Kidney tubule cell (primary cell): ENCODE measurements at places on chromosomes 4 and X.
A peak's percentile ranks its signal among the peaks of the same experiment; 100 is the strongest.

DNA sequence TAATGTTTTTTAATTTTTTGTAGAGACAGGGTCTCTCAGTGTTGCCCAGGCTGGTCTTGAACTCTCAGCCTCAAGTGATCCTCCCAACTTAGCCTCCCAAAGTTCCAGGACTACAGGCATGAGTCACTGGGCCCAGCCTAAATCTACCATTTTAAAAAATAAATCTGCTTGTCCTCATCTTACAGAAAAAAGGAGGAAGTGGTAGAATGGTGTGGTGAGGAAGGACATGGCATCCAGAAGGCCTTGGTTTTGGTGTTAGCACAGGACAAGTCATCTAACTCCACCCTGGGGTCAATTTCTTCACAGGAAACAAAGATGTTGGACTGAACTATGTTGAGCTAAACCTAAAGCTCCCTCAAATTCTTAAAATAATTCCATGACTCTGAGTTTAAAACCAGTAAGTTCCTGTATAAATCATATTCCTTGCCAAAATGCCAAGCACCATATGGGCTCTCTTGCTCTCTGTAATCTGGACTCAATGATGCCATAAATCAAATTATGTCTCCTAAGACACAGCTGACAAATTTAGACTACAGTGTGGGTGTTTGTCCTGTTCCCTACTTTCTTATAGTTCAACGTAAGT, 253.9 kb upstream of the NOCT start:
- no peak for DNase-seq

- DNase-seq, result no peak
Observed at GRCh38 chrX:47574076-47574546, 8.1 kb upstream of the TIMP1 start.

DNA sequence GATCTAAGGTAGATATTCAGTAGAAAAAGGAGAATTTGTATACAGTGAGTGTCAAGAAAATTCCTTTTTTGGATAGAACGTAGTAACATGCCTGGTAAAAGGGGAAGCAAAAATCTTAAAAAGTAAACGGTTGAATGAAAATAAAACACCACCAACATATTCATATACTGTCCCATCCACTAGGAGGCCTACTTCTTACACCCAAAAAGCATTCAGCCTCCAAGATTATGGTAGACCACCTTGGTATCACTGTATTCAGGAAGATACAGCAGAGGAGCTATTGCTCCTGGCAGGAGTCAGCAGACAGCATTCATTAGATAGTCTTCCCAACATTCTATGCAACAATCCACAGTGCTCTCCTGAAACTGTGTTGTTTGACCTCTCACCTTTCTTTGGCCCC, 274.6 kb upstream of the MAGEB2 start:
- no peak for DNase-seq

- DNase-seq, result no peak
Observed at GRCh38 chr4:115259642-115260041, 146.2 kb upstream of the NDST4 start.

DNA sequence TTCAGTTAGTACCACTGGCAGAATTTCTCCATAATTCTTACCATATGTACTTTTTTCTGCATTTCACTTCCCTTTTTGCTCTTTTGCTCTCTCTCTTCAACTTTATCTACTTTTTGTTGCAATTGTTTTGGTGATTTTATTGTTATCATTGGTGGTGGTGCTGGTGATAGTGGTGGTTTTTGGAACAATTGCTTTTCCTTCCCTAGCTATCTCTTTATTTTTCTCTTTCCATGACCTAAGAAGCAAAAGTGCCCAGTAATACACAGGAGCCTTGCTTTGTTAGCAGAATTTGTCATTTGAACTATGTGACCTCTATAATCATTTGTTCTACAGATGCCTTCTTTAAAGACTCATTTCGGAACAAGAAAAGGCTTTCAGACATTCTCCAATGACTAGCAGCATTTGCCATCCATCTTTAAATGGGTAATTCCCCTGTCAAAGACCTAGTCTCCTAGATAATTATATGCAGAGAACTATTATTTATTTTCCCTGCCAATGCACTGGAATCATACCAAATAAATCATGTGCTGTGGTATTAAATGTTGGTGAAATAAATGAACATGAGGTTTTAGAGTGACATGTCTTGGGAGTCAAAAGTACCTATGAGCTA, 154.5 kb downstream of the GASK1B start:
- no peak for DNase-seq

DNA sequence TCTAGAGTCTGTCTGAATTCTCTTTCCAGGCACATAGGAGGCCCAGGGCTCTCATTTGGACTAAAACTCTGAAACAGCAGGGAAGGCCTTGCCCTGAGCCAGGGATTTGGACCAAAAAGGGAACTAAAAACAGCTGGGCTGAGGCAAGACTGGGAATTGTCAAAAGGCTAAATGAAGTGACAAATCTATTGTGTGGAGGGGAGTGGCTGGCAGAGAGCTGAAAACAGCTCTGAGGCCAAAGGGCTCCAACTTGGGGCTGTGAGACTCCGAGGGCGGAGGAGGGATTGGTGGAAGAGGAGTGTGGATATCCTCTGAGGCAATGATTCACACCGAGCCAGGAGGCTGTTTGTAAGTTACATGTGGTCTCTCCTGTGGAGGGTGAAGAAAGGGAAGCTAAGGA, 63.2 kb downstream of the PHEX start:
- DNase-seq, result peak; percentile 12

GRCh38 chr4:6160536-6160935, 39.8 kb downstream of the JAKMIP1 start:
- DNase-seq, result no peak

DNA sequence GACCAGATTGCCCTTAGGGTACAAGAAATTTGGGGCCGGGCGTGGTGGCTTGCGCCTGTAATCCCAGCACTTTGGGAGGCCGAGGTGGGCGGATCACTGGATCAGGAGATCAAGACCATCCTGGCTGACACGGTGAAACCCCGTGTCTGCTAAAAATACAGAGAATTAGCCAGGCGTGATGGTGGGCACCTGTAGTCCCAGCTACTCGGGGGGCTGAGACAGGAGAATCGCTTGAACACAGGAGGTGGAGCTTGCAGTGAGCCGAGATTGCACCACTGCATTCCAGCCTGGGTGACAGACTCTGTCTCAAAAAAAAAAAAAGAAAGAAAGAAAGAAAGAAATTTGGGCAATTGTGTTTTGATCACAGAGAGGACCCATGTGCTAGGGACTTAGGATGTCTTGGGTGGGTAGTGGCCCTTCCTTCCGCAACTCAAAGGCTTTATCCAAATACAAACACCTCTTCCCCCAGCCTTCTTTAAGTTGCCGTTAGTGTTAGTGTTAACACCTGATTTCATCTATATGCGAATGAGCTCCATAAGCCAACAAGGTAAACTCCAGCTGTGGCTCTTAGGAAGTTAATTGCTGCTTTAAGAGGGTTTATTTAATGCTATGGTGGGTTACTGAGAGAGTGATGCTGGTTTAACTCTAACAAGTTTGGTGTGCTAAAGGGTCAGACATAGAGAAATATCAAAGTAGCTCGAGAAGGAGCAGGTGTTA, 8.6 kb upstream of the CCDC110 start:
- DNase-seq, result no peak

DNA sequence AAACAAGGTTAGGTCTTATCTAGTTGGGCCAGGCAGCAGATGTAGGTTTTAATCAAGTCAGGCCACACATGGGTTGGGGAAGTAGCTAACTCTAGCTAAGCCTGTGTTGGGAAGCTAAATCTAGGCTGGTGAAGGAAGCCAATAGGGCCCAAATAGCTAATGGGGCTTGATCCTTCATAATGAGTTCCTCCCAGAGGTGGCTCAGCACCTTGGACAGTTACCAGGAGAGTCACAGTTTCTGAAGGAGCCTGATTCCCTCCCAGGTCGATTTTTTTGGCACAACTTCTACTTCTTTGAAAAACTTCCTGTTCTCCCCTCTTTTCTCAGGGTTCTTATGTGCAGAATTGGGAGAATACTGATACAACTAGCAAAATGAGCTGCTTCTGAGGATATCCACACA, 242.5 kb upstream of the PRPS2 start:
- DNase-seq, result peak; percentile 31

DNA sequence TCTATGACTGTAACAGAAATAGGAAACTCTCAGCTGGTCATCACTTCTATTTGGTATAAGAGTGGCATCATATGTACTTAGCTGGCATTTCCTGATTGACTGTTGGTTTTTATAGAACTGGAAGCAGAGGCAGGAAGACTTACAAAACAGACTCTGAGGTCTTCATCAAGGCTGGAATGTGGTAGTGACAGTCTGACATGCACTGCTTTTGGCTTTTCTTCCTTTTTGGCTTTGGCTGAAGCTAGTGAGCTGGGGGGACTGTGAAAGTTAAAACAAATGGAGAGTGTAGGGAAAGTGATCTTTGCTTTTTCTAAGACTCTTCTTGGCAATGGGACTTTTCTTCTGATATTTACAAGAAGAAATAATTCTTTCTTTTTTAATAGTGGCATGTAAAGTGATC, 121.1 kb upstream of the SLC4A4 start:
- no peak for DNase-seq

DNA sequence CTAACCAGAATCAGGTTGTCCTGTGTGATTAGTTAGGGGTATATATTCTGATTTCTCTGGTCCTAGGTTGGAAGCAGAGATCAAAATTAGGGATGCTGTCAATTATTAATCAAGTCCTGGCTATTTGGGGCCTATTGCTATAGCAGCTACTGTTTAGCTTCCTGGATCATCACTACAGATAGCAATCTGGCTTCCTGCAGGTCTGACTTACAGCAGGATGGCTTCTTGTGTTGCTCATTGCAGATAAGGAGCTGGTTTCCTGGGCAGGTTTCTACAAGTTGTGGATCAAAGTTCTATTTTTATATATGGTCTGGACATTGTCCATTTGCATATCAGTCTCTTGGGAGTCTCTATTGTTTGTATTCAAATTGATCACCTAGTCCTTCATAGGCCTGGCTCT, 57.7 kb upstream of the C4orf54 start:
- peak; percentile 39 for DNase-seq

GRCh38 chr4:3661989-3662388, 104.2 kb upstream of the ADRA2C start:
- DNase-seq, result no peak

GRCh38 chr4:54017974-54018373, 46.4 kb downstream of the CHIC2 start:
- DNase-seq, result no peak

GRCh38 chrX:109372291-109372690, 109.6 kb downstream of the GUCY2F start:
- DNase-seq, result no peak

DNA sequence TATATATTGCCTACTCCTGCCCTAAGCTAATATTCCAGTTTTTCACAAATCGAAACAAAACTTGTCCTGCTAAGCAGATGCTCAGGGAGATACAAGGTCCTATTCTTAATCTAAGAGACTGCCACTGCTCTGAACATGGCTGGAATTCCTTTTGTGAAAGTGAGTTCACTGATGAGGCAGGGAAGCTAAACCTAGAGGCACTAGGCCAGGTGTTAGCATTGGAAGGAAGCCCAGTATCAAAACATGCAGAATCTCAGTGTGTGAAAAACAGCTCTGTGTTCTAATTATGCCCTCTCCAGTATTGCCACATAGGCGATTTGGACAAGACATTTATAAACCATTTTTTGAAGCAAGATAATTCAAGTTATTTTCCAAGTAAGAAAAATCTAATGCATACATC, 47.6 kb downstream of the ABCG2 start:
- peak; percentile 30 for DNase-seq

- no peak for DNase-seq
Observed at GRCh38 chrX:16592194-16592770, 57.7 kb upstream of the S100G start.

DNA sequence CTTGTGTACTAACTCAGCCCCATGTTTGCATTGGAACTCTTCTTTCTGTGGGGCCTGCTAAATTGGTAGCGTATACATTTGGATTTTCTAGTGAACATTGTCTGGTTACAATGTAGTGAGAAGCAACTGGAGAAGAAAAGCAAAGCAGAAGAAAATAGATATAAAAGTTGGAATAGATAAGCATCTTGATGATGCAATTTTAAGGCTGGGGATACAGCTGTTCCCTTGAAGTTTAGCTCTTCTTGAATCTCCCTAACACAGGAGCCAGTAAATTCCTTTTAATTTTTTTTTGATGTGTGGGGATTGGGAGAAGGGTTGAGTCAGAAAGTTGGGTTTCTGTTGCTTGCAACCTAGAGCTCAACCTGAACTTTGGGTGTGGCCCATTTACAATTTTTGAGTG, 308.1 kb downstream of the STIM2 start:
- no peak for DNase-seq

GRCh38 chr4:41327770-41328169, 71.0 kb downstream of the UCHL1 start:
- no peak for DNase-seq

DNA sequence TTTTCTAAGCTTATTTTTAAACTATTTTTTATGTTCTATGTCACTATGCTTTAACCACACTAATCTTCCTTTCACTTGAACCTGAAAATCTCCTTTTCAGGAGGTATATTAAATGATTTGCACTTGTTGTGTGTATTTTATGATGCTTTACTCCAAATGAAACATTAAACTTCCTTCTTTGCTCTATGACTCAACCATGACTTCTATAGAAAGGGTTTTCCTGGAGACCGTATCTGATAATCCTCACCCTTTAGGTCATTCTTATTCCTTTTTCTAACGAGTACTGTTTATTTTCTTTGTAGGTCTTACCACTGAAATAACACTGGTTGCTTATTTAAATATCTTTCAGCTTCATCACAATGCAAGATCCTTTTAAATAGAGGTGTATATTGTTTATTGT, 1163.2 kb downstream of the PCDH18 start:
- no peak for DNase-seq

GRCh38 chr4:14254926-14255325, 627.4 kb upstream of the BOD1L1 start:
- DNase-seq, result peak; percentile 20

GRCh38 chrX:108696690-108697089, 39.7 kb downstream of the IRS4 start:
- no peak for DNase-seq

GRCh38 chrX:15055146-15055930, 182.1 kb downstream of the MOSPD2 start:
- DNase-seq, result peak; percentile 79

GRCh38 chrX:3216581-3217180, 129.8 kb downstream of the MXRA5 start:
- no peak for DNase-seq

GRCh38 chr4:39320381-39321115, 45.6 kb downstream of the RFC1 start:
- peak; percentile 42 for DNase-seq

DNA sequence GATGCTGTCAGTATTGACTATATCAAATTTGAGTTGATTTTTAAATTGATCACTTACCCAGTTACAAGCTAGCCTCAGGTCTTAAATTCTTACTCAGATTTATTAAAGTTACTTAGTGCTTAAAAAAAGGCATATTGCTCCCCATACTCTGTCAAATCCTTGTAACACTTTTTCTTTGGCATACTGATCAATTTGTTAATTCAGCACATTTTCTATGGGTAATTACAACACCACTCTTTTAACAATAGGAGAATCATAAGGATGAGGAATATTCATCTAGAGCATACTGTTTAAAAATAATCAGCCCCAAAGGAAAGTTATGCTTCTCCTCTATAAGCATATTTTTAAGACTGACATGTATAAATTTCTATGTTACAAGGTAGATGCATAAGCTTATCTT, 482.5 kb downstream of the PABPC4L start:
- no peak for DNase-seq
